NCI-H1436 (cell line): ENCODE measurements at places on chromosomes 3 and 15.

GRCh38 chr3:132236701-132237651 lies 80.2 kb upstream of the ACP3 start:
- DNase-seq, result no peak

DNA sequence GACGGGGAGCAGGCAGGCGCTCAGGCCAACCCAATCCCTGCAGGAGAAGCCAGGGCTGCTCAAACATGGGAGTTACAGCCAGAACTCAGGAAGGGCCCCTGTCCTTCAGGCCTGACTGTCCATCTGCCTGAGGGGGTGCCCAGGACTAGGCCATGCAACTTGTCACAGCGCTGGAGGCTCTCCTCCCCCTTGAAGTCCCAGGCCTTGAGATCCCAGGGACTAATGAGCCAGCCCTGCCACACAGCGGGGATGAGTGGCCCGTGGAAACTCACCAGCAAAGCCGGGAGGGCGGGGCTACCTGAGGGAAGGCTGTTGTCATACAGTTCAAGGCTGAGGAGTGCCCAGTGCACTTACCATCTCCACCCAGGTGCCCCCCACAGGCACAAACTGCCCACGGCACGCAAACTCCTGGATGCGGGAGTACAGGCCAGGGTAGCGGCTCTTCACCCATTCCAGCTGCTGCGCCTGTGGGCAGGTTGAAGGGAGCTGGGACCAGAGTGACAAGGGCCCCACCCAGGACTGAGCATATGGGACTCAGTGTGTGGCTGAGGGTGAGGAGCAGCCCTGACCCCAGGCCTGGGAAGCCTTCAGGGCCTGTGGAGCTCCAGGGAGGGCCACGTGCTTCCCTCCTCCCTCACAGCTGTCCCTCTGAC lies 6.3 kb downstream of the MAN2C1 start:
- no peak for DNase-seq

DNA sequence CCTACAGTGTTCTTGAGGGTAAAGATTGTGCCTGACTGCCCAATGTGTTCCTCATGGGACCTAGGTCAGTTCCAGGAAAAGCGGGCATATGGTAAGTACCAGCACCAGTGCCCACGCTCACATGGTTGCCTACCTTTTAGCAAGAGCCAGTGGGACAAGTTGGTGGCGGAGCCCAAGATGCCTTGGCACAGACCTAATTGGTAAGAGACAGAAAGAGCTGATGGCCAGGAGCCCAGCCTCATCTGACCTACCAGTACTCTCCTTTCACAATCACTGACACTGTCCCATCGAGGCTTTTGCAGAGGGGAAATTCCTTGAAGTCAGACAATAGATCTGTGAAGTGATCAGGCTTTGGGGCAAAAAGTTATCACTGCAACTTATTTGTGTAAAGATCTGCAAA lies 98.4 kb upstream of the BCL6 start:
- no peak for DNase-seq

DNA sequence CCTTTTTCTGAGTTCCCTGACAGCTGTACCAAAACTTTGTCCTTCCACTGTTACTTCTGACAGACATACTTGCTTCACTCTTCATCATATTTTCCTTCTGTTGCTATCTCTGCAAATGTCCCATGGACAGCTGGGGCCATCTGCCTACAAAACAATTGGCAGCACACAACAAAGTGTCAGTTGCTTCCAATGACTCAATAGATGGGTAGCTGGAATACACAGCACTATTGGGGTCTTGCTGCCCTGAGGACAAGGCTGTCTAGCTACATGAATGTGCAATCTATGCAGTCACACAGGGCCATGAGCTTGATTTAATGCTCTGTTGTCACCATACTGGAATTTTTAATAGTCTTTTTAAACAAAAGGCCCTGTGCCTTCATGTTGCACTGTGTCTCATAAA lies 192.8 kb downstream of the DTWD1 start:
- DNase-seq, result no peak

DNA sequence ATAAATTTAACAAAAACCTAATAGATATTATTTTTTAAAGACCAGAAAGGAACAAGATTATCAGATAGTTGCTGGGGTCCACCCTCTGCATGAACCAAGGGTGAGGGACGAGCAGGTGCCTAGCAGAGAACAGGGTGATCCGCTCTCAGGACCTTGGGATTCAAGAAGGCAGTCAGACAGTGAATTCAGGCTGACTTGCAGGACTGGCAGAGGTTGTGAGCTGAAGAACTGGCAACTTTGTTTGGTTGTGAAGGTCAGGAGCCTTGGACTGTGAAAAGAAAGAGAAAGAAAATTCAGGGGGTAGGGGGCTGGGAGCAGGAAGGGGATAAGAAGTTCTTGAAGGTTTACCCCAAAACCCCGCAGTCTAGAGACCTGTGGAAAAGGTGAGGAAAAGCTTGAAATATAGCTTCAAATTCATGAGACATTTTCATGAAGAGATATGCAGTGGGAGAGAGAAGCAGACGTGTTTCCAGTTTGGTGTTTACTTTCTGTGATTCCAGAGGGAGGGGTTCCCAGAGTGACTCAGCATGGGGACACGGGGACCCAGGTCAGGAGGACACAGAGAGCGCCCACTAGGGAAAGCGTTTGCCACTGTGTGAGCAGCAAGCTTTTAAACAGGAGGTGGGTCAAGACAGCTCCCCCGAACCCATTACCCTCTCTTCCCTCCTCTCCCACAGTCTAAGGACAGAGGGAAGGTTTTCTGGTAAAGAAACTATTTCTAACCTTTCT lies 217.2 kb upstream of the UMPS start:
- no peak for DNase-seq

DNA sequence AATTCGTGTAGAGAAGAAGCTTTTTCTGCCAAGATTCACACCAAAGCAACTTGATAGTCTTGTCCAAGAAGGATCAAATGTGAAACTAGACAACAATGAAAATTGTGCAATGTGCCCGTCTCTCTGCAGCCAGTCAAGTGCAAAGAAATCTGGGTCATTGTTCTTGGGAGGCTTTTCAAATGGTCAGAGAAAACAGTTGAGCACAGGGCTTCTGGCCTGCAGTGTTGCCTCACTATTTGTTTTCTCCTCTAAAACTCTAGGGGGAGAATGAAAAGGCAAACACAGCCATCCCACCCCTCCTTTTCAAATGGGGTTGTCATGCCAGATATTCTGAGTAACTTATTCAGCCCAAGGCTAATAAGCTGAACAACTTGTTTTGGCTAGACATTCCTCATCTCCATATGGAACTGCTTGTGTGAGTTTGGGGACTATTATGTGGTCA lies 417.6 kb upstream of the CDIN1 start:
- DNase-seq, result no peak

- no peak for DNase-seq
These were observed 30.8 kb downstream of the LAMP3 start for GRCh38 chr3:183131735-183132134.

GRCh38 chr3:182682263-182683241 lies 110.8 kb upstream of the ATP11B start:
- DNase-seq, result peak; percentile 31

DNA sequence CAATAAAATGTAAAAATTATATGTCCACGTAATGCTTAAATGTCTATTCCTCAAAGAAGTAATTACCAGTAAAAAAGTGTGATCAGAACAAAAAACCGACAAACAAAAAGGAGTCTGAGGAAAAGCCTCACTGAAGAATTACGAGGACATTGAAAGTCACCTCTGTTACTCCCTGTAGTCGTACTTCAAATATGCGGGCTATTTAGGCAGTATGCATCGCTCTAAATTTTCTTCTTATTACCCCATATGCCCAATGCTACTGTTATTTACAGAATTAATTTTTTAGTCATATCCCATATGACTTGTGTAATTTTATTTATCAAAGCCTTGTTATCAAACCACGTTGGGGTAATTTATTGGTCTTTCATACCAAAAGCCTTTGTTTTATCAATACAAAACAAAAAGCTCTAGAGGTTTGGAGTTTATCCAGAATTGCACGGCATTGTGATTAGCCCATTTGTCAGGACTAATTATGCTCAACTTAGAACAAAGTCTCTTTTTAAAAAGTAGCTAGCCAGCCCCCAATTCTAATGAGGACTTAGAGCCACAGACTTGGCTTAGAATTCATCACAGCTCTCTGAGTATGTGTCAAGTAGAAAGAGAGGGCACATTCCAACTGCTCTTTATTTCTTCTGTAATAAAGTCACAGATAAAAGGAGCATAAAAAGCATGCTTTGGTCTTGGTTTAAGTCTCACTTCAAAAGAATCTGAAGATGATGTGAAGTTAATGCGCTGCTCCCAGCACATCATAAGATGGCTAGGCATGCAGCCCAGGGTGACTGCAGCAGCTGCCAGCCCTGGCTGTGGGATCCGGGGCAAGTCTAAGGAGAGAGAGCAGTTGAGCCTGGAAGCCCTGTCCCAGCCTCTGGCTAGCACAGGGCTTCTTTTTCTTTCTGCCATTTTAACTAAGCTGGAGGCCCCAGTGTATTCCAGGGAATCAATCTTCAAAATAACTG lies 521.0 kb downstream of the GABRG3 start:
- DNase-seq, result no peak

GRCh38 chr3:98645039-98645438 lies 51.6 kb upstream of the CPOX start:
- DNase-seq, result no peak

DNA sequence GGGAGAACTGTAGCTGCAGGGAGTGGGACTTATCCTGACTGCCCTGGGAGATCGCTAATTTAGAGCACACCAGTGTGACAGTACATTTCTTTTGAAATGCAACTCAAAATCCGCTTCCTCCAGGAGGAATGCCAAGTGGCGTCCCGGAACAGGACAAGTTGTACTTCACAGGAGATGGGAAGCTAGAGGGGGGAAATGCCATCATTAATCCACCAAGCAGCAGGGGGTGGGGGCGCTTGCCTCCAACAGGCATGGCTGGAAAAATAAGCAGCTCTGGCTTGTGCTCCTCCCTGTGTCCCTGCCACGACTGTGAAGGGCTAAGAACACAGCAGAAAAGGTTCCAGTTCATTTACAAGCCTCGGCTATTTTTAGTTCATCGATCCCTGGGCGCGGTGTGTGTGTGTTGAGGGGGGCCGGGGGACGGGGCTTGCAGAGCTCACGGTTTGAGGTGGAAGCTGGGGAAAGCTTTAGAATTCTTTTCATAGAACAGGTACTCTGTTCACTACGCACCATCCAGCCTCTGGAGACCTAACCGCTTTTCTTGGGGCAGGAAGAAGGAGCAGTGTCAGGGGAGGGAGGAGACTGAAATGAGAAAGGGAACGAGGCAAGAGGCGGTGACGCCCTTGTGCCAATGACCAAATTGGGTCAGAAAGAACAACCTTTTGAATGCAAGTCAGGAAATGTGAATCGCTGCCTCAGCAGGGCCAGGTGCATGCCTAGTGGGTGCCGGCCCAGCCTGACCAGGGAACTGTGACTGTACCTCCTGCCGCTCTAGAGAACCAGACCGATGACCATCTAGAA lies 51.8 kb upstream of the DGKG start:
- no peak for DNase-seq

- DNase-seq, result no peak
These were observed 1016.9 kb upstream of the ALCAM start for GRCh38 chr3:104349836-104350235.

GRCh38 chr15:84685304-84685703 lies 27.3 kb upstream of the NMB start:
- DNase-seq, result no peak

DNA sequence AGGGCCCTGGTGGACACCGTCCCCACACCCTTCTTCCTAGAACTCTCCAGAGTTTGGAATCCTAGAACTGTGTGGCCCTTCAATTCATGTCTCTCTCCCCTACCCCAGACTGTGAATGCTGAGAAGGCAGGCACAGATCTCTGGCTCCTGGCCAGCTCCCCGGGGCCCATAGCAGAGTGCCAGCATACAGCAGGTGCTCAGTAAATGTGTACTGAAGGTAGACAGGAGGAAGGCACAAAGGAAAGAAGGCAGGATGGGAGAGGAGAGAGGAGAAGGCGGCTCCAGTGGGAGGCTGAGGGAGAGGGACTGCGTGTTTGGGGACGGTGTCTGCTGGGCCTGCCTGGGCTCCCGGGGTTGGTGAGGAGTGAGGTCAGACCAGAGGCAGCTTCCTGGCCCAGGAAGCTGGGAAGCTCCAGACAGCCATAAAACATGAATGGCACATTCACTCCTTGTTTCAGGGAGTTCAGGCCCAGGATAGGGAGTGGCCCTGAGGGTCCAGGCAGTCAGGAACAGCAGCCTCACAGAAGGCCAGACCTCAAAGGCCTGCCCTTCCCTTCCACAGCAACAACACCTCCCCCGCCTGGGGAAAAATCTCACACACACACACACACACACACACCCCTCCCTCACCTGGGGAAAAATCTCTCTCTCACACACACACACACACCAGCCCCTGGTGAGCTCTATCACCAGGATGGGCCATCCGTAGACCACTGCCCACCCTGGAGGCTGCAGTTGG lies 137.1 kb upstream of the PRR20G start:
- no peak for DNase-seq

- peak; percentile 32 for DNase-seq
These were observed 6.3 kb upstream of the GTPBP8 start for GRCh38 chr3:112984485-112984884.

- DNase-seq, result no peak
These were observed 4.5 kb upstream of the SEMA3B start for GRCh38 chr3:50264383-50264963.

DNA sequence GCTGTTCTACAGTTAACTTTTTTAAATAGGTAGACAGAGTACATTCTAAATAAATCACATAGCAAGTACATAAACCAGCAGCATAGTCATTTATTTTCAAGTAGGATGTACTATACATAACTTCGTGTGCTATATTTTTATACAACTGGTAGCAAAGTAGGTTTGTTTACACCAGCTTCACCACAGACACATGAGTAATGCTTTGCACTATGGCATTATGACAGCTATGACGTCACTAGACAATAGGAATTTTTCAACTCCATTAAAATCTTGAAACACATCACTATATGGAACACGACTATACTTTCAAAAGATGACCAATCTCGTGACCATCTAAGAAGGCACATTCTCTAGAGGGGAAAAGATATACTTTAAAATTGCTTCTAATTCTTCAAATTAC lies 3.5 kb downstream of the TEX55 start:
- no peak for DNase-seq

DNA sequence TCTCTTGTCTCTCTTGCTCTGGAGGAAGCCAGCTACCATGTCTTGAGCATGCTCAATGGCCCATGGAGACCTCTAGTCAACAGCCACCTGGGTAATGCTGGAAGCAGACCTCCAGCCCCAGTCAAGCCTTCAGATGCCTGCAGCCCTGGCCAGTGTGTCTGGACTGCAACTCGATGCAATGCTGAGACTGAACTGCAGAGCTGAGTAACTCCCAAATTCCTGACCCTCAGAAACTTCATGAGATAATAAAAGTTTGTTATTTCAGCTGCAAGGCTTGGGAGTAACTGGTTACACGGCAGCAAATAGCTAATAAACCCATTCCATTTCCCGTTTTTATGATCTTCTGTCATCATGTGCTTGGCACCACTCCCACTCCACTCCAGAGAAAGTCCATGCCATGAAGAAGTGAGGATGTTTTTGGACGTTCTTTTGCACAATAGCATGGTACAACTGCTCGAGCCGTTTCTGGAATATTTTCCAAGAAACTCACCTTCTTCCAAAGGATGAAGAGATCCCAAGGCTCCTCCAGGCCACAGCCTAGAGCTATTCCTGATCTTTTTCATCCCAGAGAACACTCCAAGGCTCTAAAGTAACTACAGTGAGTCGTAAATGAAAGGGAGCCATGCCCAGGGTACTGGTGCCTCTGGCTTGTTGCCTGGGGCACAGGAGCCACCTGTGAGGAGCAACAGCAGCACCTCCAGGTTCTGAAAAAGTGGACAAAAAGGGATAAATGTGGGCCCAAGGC lies 72.0 kb upstream of the KLF13 start:
- DNase-seq, result no peak

- DNase-seq, result no peak
These were observed 44.1 kb upstream of the TBC1D23 start for GRCh38 chr3:100216713-100217112.

GRCh38 chr3:115876876-115877614 lies 253.7 kb downstream of the GAP43 start:
- no peak for DNase-seq

- no peak for DNase-seq
These were observed 97.2 kb upstream of the MB21D2 start for GRCh38 chr3:193014902-193015301.
